Activated T-cell treated with anti-CD3 and anti-CD28 coated beads, Interleukin-2, amount 50 U/mL, for 24 hours (primary cell): ENCODE measurements at places on chromosomes 3 and 15.

DNA sequence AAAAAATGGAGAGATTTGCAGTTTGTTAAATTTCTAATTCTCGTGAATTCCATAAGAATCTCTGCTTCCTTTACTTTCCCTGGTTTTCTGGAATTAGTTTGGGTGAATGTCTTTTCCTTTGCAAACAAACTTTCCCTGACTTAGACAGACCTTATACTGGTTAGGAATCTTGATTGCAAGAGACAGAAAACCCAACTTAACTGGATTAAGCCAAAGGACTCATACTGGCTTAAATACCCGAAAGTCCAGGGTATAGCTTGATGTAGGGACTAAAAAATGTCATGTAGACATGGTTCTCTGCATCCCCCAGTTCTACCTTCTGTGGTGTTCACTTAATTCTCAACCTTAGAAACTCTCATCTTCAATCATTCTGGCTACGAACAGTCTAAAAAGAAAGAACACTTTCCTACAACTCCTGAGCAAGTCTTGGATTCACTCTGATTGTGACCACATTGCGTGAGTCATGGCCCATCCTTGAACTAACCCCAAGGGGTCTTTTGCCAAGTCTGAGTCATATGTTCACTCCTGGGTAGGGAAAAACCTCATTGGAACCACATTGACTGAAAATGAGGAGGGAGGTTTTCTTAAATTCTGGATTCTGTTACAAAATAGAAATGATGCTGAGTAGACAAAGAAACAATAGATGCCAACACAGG is 136.0 kb upstream of the DAZL start:
- DNase-seq: no peak

- no peak for DNase-seq
Measured at GRCh38 chr3:71207632-71208031, 375.9 kb downstream of the FOXP1 start.

DNA sequence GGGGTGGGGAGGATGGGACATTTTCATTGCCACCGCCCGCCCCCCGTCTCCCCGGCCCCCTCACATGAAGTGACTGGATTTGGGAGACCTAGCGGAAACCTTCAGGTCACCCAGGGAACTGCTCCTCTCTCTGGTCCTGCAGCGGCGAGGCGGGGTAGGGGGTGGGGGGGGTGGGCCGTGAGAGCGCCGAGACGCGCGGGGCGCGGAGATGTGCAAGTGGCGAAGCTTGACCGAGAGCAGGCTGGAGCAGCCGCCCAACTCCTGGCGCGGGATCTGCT is 712 bp upstream of the MME start:
- no peak for DNase-seq

DNA sequence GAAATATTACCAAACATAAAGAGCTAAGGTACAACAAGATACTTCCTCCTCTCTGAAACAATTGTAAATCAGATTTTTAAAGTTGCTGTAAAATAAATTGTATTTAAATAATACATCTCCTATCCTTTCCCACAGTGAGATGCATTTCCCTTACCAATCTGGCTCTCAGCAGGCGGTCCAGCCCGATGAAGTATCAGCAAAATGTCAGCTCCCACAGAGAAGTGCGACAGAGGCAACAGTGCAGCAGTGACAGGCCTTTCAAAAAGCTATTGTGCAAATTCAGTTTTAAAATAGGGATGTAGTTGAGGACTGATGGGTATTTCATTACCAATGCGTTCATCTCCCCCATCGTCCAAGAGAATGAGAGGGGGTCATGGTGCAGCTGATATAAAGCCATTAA is 733.2 kb upstream of the GOLIM4 start:
- no peak for DNase-seq

- DNase-seq: no peak
Measured at GRCh38 chr3:41329881-41330280, 130.6 kb downstream of the CTNNB1 start.

DNA sequence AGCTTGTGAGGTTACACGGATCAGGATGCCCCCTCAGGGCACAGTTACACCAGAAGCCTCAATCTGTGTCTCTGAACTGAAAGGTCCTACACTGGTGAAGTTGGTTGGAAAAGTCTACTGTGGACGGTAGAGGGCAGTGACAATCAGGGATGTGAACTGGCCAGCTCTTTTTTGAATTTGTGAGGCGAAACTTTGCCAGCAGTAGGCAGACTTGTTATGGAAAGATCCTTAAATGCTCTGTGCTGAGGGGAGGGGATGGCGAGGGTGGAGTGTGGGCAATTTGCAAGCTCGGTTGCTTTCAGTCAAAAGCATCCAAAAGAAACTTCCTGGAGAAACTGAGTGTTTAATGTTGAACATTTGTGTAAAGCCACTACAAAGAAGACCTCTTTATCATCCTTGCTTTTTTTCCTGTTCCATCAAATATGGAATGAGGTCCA is 127.4 kb upstream of the ABHD17C start:
- no peak for DNase-seq

DNA sequence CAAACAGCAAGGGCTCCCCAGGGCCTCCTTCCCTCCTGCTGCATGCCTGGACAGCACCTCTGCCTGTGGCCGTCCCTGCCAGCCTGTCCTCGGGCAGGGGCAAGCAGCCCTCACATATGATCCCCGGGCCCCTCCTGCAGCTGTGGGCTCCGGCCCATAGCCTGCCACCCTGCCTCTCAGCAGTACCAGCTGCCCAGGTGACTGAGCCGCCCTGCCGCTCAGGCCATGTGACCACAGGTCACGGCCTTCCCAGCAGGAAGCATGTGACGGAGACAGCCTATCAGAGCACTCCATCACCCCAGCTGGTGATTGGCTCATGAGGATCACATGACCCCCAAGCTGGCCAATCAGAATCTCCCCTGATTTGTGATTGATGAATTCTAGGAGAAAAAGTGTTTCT is 23.9 kb downstream of the ALDH1L1 start:
- DNase-seq: no peak

- no peak for DNase-seq
Measured at GRCh38 chr15:68325726-68326125, 48.2 kb downstream of the FEM1B start.

DNA sequence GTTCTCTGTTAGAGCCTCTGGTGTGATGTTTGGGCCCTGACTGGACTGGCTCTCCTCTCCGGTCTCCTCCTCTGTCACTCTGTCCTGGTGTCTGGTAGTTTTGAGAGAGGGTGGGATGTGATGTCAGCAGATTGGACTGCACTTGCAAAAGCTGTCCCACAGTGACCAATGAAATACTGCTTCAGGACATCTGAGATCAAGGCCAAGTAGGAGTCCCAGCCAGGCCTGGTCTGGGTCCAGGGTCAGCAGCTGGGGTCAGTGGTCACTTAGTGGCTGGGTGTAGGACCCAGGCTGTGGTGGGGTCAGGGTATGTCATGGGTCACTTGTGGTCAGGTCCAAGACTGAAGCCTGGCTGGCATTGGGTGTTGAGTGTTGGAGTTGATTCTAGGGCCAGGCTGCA is 20.9 kb downstream of the ALDH1L1 start:
- DNase-seq: no peak

- DNase-seq: no peak
Measured at GRCh38 chr3:123365450-123366143, 83.3 kb downstream of the ADCY5 start.

DNA sequence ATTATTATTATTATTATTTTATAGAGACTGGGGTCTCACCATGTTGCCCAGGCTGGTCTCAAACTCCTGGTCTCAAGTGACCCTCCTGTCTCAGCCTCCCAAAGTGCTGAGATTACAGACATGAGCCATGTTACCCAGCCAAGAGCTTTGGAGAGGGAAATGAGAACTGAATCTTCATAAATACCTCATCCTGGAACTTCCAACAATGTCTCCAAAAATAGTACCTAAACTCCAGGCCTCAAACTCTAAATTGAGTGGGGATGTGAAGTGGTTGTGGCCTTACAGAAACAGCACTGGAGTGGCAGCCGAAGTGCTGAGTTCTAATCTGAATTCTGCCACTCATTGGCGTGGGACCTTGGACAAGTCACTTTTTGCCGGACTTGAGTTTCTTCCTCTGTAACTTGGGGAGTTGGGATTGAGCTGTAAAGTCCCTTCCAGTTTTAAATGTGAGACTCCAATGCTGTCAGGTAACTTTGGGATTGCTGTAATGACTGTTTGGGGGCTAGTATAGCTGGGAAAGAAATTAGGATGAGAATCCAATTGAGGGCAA is 10.0 kb upstream of the SRP14 start:
- no peak for DNase-seq

- DNase-seq: no peak
Measured at GRCh38 chr3:60497902-60498301, 753.4 kb downstream of the FHIT start.

DNA sequence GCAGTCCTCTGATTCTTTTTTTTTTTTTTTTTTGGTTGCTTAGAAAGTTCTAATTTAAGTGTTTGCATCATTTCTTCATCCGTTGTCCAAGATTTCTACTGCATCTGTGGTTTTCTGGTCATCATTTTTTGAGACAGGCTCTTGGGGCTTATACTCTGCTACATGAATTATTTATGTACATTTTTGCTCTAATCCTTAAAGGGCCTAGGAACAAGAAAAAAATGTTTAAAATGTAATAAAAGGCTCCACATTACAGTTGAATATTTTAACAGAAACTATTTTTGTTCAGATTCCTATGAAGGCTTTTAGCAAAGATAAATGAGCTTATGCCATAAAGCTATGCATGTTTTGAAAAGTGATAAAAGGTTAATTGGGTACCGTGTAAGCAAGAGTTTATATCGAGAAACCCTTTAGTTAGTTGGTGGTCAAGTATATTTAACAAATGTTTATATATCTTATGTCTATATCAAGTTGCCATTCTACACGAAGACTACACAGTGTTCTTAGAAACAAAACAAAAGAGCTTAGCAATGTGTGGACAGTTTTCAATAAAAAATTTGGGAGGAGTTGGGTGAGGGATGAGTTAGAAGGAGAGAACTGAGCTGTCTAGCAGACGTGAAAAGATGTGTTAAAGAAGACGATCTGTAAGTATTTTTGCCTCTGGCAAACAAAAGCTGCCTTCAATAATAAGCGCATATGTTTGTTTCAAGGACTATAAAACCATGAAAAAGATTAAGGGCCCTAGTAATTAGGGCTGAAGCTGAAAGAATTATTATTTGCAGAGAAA is 563.6 kb upstream of the NAALADL2 start:
- no peak for DNase-seq

DNA sequence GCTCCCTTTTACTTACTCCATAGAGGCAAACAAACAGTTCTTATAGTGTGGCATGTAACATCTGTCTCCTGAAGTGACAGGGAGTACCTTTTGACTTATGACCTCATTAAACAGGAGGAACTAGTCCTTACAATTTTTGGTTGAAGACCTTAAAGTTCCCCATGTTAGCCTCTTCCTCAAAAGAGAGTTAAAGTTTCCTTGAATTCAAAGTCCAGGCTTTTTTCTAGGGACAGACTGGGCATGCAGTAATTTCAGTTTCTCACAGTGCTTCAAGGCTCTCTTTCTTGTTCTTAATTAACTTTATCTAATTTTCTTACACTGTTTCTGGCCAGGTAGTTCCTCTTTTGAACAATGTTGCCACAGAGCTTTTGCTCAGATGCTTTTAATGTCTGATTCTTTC is 12.1 kb downstream of the GOLM2 start:
- DNase-seq: no peak

- DNase-seq: no peak
Measured at GRCh38 chr3:185756477-185756876, 68.4 kb downstream of the IGF2BP2 start.

DNA sequence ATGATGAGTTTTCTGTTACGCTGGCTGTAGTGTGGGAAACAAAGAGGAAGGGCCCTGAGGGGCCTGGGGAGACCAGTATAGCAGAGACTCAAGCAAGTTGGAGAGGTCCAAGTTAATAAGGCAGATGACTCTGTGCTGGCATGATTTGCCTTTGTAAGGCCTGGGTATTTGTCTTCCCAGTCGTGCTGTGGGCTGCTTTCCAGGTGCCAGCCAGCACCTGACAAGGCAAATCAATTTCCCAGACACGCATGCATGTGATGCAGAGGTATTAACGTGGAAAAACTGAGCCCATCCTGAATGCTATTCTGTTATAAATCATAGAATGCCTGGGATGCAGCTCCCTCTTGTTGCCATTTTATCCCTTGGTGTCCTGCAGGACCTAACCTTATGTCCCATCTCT is 175.6 kb downstream of the MFSD1 start:
- no peak for DNase-seq

DNA sequence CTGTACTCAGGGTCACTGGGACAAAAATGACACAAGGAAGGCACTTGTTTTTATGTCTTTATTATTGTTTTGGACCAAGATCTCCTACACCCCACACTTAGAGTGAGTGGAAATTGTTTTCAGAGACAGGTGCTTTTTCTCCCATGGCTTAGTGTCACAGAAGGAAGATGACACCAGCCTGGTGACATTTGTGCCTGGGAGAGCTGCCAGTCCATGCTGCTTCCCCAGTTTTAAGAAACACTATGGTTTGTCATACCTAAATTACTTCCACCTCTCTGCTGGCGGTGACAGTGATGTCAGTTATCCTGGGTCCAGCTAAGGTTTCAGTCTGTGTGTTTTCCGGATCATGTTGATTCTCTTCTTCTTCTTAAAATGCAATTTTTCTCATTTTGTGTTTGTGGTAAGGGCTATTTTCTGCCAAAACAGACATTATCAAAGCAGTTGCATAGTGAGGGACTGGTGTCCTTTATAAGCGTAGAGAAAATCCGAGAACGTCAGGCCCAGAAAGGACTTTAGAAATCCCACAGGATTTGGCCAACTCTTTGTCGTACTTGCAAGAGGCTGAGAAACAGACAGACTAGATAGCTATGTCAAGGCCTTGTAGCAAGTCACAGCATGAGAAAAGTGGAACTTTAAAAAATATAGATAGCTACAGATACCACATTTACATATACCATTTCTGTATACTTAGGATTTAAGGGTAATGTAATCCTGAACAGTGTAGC is 149.5 kb downstream of the TP63 start:
- DNase-seq: no peak

DNA sequence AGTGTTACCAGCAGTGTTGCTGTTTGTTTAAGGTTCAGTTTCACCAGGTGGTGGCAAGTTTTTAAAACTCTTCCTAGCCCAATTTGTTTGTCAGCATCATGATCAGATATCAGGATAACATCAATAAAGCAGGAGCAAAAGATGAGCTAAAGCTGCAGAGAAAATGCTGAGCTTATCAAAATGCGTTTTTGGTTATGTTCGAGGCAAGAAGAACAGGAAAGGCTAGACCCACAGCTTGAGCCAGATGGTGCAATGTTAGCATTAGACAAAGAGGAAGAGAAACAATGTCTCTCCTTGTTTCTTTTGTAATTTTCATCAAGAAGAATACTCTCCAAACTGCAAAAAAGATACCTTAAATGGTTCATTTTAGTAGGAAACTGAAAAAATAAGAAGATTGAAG is 66.2 kb downstream of the THRB start:
- no peak for DNase-seq

- no peak for DNase-seq
Measured at GRCh38 chr3:64475037-64475436, 212.8 kb downstream of the ADAMTS9 start.

- DNase-seq: no peak
Measured at GRCh38 chr3:180646187-180646790, 33.0 kb downstream of the CCDC39 start.

DNA sequence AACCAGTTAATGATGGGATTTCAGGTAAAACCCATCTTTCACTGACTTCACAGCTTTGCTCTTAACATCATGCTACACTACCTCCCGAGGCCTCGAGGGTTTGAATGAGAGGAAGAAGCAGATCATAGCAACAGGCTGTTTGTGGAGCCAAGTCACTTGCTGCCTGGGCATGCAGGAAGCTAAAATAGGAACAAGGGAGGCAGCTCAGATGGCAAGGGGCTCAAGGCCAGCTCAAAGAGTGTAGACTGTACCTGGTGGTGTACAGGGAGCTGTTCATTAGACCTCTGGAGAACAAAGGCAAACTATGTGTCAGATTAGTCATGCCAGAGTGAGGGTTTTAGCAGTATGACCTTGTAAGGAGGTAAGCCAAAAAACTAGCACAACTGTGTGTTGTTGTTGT is 28.8 kb downstream of the ARRDC4 start:
- DNase-seq: no peak

- no peak for DNase-seq
Measured at GRCh38 chr15:69096626-69097025, 63.8 kb upstream of the GLCE start.
